Fibroblast of skin of abdomen (primary cell): ENCODE measurements at places on chromosomes 7 and 10.
A peak's percentile ranks its signal among the peaks of the same experiment; 100 is the strongest.

DNA sequence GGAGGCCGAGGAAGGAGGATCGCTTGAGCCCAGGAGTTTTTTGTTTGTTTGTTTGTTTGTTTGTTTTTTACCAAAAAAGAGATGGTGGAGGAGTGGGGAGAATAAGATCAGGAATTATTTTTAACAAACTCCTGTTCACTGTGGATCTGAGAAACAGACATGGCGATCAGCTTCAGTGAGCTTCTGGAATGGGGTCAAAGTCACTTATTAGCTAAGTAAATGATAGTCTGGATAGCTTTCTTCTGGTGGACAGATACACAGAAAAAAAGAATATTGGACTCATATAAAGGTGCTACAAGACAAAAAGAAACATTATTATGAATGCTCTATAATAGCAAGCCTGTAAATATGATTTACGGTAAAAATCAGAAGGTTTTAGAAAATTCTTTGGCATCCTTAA lies 85.1 kb downstream of the POU6F2 start:
- DNase-seq, result no peak

DNA sequence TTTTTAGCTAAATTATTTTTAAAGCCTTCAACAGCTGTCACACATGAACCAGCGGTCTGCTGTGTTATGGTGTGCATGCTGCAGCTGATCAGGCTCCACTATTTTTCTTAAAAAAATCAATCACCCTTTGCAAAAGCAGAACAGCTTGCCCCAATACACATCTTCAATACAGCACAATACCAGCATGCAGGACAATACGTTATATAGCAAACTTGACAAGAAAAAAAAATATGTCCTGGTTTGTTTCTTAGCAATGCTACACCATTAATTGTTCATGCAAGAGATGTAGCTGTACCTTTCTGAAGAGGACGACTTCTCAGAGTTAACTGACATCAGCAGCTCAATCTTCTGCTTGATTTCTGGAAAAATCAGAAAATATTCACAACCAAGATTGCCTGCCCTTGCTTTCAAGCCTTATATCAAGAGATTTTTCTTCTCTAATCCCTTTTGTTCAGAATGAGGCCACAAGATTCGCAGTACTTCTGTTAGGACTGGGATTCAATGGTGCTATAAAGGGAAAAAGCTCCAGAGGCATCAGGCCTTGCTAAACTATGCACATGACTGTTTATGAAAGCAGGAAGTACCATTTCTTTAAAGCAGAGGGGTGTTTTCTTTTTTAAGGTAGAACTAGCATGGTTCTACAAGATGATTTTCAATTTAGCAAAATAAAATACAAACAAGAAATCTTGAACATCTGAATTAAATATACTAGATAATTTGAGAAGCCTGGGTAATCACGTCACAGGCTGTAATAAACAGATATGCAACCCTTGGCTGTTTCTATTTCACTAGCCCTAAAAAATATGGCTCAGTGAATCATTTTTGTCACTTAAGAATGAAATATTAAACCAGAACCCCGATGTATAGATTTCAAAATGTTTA lies 120.0 kb downstream of the SRPK2 start:
- DNase-seq, result peak; percentile 61

- DNase-seq, result no peak
These were observed 13.2 kb downstream of the RASGEF1A start for GRCh38 chr10:43253461-43254198.

DNA sequence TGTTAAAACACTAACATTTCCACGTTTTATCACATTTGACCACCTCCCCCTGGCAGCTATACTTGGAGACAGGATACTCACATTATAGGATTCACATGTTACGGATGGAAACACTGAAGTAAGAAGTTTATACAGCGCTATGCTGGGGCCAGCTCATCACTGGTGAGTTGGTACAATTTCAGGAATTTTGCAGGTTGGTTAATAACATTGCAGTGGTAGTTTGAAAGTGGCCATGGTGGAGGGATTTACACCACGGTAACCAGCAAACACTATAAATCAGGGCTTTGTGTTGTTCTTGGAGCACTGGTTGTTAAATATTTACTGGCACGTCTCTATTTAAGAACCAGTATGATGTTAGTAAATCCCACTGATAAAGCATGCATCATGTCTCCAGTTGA lies 174.0 kb downstream of the GFRA1 start:
- peak; percentile 40 for DNase-seq

GRCh38 chr7:55048221-55048859 lies 29.5 kb downstream of the EGFR start:
- DNase-seq, result no peak

DNA sequence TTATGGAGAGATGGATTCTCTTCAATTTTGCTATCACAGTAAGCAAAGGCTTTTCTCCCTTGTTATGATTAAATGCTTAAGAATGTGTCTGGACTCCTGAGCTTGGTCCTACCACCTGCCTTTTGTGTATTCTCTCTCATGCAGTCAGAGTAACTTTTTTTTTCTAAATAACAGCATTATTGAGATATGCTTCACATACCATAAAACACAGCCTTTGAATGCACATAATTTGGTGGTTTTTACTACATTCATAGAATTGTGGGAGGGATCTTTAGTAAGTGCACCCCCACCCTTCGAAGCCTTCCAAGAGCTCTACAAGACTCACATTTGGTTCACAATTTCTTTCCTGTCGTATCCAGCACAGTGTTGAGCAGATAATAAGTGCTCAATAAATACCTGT lies 175.5 kb downstream of the ADAM12 start:
- DNase-seq, result peak; percentile 82

- no peak for DNase-seq
These were observed 49.0 kb upstream of the FRMD4A start for GRCh38 chr10:14379556-14380280.

- DNase-seq, result no peak
These were observed 152.7 kb upstream of the PCBD1 start for GRCh38 chr10:71040846-71041605.

DNA sequence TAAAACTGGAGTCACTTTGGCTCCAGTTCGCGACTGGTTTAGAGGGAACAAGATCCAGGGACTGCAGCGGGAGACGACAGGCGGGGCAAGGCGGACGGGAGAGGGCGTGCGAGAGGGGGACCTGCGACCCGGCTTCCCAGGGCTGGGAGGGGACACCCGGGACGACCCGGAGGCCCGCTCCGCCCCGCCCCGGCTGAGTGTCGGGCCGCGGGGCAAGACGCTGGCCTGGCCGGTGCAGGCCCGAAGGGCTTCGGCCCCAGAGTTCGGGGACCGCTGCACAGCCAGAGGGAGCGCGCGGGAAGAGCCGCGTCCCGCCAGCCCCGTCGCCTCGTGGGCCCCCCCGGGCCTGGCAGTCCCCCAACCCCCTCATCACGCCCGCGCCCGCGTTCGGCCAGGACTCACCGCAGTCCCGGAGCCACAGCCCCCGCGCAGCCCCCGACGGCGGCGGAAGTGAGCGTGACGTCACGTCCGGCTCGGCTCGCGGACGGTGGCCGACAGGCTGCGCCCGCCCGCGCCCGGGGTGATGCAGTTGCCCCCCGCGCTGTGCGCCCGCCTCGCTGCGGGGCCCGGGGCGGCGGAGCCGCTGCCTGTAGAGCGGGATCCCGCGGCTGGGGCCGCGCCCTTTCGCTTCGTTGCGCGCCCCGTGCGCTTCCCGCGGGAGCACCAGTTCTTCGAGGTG lies at the start of the genes TUBGCP2 and ZNF511:
Gene TUBGCP2, minus strand, starts transcription at position 452 of the 679 bp plus-strand sequence. CDS start 5,931 bp downstream, outside the sequence.
Gene ZNF511, plus strand, starts transcription at position 494 of the 679 bp plus-strand sequence. Its CDS starts 30 bp downstream, at position 524.
- DNase-seq, result peak; percentile 84

DNA sequence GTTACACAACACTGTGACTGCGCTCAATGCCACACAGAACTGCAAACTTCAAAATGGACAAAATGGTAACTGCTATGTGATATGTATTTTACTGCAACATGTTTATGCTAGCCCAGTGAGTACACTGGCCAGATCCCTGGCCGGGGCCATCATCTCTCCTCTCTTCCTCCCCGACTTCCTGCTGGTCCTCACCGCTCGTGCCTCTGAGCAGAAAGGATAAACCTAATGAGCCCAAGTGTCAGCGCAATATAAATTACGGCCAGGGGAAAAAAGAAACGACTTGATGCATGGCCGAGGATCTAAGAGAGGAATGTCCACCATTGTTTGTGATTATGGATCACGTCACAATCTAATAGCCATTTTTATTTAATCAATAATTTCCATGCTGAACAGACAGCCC lies 225.2 kb downstream of the GLI3 start:
- no peak for DNase-seq

- DNase-seq, result no peak
These were observed 129.9 kb downstream of the NOC3L start for GRCh38 chr10:94232711-94233383.

DNA sequence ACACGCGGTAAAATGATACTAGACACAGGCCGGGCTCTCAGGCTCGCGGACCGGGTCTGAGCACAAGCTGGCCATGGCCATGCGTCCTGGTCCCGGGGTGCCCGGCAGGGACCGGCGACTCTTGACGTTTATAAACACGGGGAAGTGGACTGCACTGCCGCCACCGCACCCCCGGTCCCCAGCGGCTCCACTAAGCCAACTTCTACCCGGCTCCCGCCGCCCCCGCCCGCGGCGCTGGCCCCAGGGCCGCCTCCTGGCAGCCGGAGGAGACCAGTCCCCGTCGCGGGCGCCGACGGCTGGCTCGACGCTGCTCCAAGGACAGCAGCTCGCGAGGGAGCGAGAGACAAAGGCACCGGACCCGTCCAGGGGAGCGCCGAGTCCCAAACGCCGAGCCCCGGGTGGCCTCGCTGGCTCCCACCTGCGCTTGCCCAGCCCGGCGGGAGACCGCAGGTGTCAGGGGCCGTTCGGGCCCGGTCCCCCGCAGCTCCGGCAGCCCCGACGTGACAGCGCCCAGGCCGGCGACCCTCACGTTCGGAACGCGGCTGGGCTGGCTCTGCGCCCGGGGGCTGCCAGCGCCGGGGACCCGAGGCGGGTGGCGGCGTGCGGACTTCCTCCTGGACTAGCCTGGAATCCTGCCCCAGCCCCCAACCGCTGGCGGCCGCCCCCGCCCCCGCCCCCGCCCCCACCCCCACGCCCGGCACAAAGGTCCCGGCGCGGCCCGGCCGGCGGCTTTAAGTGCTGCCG lies 517 bp downstream of the ITGB1 start:
- DNase-seq, result no peak

DNA sequence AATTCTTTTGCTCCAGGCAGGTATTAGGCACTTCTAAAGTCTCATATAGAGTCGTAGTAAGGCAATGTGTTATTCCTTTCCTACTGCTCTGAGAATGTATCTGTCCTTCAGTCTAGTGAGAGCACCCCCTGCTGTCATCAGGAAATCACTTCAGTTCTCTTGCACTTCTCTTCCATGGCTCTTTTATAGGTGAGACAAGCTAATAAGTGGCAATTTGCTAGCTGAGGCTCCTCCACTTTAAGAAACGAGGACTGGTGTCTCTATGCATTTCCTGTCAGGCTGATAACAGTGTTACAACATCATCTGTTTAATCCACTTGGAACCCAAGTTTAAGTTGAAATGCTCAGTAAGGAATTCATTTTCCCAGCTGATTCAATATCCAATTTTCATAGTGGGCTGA lies 350.6 kb downstream of the TFEC start:
- DNase-seq, result peak; percentile 42

- DNase-seq, result no peak
These were observed 190.1 kb downstream of the SDHAF3 start for GRCh38 chr7:97307521-97308108.

- DNase-seq, result no peak
These were observed 24.6 kb upstream of the SGMS1 start for GRCh38 chr10:50648089-50648934.

- DNase-seq, result no peak
These were observed 3.5 kb upstream of the CCL24 start for GRCh38 chr7:75817116-75817515.

- peak; percentile 15 for DNase-seq
These were observed 97.3 kb downstream of the CFAP58 start for GRCh38 chr10:104450954-104451353.

GRCh38 chr7:71905821-71906220 lies 506.3 kb downstream of the CALN1 start:
- no peak for DNase-seq

DNA sequence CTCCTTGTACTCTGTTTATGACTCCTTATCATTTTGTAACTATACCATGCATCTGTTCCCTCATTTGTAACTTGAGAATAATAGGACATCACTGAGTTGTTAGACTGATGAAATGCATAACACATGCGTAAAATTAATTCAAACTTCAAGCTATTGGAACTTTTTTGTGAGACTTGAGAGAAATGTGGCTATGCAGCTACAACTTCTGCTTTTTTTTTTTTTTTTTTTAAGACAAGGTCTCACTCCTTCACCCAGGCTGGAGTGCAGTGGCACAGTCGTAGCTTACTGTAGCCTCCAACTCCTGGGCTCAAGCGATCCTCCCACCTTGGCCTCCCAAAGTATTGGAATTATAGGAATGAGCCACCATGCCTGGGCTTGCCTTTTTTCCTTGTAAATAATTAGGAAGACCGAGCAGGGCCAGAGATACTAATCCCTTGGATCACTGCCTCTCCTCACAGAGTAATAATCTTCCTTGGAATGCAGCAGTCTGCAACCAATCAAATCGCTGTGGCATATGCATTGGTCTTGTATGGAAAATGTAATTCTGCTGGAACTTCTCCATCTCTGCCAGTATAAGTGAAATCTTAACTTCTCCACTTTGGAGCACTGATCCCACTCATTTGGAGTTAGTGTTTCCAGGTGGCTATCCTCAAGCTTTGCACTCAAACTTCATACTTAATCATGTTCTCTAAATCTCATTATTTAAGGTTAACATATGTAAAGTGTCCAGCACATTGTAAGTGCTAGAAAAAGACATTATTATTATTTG lies 2.0 kb upstream of the PANK1 start:
- peak; percentile 77 for DNase-seq
